Coronary artery (tissue), 2 donors: ENCODE measurements at places on chromosomes 1 and 21.

- no peak for DNase-seq
Measured at GRCh38 chr1:155008015-155008941, 5.7 kb downstream of the ZBTB7B start.

GRCh38 chr1:19190468-19190867 lies 19.6 kb downstream of the UBR4 start:
- DNase-seq: no peak

DNA sequence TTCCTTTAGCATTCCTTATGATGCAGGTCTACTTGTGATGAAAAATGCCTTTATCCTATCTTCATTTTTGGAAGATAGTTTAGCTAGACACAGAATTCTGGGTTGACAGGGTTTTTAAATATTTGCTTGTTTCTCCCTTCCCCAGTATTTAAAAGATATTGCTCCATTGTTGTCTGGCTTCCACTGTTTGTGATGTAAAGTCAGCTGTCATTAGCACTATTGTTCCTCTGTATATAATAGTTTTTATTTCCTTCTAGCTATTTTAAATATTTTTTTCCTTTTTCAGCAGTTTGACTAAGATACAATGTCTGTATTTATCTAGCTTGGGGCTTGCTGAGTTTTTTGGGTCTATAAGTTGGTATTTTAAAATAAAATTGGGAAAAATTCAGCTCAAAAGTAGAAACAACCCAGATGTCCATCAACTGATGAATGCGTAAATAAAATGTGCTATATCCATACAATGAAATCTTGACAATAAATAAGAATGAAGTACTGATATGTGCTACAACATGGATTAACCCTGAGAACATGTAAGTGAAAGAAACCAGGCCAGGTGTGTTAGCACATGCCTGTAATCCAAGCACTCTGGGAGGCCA lies 11.2 kb downstream of the IFT25 start:
- no peak for DNase-seq

DNA sequence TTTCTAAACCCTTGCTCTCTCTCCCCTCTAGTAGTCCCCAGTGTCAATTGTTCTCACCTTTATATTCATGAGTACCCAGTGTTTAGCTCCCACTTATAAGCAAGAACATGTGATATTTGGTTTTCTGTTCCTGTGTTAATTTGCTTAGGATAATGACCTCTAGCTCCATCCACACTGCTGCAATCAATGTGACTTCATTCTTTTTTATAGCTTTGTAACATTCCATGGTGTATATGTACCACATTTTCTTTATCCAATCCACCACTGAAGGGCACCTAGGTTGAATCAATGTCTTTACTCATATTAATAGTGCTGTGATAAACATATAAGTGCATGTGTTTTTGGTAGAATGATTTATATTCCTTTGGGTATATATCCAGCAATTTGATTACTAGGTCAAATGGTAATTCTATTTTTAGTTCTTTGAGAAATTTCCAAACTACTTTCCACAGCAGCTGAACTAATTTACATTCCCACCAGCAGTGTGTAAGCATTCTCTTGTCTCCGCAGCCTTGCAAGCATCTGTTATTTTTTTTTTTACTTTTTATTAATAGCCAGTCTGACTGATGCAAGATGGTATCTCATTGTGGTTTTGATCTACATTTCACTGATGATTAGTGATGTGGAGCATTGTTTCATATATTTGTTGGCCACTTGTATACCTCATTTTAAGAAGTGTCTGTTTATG lies 277.8 kb downstream of the LTN1 start:
- no peak for DNase-seq

DNA sequence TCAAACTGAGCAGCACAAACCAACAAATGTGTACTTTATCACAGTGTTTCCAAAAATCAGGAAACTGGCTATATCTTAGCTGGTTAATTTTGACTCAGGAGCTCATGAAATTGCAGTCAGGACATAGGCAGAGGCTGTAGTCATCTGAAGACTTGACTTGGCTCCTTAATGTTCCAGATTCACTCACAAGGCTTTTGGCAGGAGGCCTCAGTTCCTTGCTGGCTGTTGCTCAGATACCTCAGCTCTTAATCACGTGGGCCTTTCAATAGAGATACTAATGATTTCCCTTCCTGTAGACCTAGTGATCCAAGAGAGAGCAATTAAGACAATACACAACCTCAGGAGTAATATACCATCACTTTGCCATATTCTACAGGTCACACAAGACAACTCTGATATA lies 537.7 kb downstream of the BRINP3 start:
- no peak for DNase-seq

DNA sequence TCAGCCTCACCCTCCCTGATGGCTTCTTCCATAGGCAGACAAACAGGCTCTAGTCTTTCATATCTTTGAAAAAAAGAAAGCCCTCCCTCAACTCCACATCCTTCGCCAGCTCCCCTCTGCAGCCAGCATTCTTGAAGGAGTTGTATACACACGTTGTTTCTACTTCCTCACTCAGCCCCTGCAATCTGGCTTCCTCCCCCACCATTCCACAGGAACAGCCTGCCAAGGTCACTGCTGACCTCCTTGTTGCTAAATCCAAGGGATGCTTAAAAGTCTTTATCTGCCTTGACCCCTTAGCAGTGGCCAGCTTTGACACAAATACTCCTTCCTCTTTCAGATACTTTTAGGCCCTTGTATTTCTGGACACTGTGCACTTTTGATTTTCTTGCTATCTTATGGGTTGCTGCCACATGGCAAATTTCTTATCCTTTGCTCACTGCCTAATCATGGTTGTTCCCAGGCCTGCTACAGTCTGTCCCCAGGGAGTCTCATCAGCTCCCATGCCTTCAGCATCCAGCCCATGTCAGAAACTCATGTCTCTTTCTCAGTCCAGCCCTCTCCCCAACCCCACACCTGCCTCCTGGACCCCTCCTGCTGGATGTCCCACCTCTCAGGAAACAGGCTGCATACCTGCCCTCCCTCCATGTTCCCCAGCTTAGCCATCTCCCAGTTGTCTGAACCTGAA lies 8.3 kb downstream of the FAM229A start:
- no peak for DNase-seq

DNA sequence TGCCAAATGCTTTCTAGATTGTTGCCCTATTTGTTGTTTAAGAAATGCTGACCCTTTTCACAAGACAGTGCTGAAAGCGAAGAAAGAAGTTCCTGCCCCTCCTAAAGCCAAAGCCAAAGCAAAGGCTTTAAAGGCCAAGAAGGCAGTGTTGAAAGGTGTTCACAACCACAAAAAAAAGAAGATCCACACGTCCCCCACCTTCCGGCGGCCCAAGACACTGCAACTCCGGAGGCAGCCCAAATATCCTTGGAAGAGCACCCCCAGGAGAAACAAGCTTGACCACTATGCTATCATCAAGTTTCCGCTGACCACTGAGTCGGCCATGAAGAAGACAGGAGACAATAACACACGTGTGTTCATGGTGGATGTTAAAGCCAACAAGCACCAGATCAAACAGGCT lies 55.7 kb downstream of the PSMG1 start:
- no peak for DNase-seq
